NCI-H146 (cell line): ENCODE measurements at places on chromosomes 7 and 10.

DNA sequence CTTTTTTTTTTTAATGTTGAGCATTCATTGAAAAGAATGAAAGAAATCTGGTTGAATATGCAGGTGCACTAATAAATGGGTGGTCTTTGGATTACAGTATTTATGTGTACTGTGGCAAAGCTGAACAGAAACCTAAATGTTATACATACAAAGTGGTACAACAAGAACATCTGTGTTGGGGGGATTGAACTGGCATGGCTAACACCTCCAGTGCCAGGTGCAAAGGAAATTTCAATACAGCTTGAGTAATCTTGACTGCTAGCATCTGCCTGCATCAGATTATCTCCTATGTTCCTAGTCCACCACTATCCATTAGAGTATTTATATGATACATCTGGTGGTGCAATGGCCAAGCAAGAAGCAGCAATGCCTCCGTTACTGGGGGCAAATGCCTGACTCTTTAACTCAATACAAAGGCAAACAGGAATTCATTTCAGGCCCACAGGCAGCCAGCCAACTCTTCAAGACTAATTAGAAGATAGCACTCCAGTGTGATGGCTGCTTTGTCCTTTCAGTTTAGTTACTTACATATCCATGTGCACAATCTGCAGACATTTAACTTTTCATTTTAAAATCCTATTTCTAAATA, 220.5 kb upstream of the ETV1 start:
- DNase-seq: peak; percentile 57

- no peak for DNase-seq
These were observed 3.2 kb downstream of the CYP26A1 start for GRCh38 chr10:93076871-93077270.

DNA sequence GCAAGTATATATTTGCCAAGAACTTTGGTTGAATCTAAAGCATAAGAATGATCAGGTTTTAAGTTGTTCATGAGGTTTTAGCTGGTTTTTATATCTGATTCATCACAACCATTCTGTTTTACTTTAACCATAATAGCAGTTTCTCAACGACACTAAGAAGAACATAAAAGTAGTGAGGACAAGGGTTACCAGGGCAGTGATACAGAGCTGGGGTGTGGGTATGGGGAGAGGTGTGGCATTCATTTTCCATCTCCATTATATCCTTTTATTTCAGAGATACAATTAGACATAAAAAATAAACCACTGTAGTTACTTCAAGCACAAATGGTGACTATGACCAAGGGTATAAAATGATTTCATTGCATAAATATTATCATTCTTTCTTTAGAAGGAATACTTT, 149.8 kb upstream of the STEAP4 start:
- DNase-seq: no peak

DNA sequence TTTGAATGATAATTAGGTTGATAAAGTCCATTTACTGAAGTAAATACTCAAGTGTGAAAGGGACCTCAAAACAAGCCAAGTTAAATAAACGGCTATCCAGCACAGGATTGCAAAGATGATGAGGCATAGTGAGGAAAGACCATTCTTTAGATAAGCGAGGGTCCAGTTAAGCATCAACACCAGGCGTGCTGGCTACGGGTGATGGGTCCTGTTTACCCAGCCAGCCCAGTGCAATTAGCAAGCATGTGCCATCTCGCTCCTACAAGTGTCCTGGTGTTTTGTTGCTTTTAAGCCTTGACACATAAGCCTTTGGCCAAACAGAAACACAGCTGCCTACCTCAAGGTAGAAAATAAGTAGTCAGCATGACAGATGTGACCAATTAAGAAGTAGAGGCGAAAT, 7.1 kb downstream of the NEBL start:
- DNase-seq: peak; percentile 100

DNA sequence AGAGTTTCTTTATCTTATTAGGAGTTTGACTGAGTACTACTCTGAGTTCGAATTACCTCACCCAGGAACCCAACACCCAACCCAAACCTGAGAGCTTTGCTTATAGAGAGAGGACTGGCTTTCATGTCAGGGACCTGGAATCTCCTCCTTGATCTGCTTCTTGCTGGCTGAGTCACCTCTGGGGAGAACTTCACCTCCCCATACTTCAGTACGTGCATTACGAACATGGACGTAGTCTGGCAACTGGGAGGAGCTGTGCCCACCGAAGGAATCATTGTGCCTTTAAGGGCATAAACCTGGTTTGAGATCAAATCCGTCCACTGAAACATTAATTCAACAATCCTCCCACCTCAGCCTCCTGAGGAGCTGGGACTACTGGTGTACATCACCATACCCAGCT, 12.2 kb upstream of the PSAP start:
- no peak for DNase-seq

DNA sequence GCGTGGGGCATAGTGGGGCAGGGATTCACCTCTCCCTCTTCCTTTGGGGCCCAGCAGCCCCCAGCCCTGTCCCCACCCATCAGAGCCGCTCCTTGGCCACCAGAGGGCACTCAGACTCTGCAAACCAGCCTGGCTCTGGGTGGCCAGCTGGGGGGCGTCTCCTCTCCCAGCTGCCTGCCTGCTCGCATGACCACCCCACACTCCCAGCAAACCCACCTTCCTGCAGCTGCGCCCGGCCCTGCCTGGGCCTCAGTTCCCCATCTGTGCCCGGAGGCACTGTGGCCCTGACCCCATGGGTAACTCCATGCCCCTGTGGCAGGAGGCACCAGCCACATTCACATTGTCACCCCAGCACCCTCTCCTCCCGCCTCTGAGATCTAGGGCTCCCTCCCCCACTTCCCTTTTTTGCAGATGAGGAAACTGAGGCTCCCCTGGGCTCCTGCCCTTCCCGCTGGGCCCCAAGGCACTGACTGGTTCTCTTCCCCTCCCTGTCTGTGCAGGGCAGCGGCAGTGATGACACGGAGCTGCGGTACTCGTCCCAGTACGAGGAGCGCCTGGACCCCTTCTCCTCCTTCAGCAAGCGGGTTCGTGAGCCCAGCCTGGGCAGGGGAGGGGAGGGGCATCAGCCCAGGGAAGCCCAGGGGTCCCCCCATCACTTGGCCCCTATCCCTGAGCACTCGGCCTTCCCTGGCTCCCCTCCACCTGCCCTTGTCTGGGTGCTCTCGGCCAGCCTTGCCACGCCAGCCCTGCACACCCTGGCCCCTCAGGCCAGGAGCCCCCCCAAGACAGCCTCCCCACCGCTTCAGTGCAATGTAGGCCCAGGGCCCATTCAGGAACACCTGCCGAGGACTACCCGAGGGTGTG, 6.9 kb upstream of the SH2B2 start:
- peak; percentile 60 for DNase-seq

DNA sequence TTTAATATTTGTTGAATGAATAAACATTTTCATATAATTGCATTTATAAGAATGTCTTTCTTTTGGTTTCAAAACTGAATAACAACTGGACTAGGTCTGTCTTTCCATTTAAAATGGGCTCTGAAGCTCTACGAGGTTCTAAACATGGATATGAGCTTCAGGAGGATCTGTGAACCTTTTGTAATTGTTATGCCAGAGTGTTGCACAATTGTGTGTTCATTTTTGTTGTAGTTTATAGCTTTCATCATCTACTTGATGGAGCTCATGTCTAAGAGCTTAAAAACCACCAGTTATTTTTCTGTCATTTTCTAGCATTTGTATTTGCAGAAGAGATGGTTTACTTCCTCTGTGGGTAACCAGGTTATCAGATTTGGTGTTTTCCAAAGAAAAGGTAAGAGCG, 265.7 kb upstream of the NPY start:
- DNase-seq: no peak

DNA sequence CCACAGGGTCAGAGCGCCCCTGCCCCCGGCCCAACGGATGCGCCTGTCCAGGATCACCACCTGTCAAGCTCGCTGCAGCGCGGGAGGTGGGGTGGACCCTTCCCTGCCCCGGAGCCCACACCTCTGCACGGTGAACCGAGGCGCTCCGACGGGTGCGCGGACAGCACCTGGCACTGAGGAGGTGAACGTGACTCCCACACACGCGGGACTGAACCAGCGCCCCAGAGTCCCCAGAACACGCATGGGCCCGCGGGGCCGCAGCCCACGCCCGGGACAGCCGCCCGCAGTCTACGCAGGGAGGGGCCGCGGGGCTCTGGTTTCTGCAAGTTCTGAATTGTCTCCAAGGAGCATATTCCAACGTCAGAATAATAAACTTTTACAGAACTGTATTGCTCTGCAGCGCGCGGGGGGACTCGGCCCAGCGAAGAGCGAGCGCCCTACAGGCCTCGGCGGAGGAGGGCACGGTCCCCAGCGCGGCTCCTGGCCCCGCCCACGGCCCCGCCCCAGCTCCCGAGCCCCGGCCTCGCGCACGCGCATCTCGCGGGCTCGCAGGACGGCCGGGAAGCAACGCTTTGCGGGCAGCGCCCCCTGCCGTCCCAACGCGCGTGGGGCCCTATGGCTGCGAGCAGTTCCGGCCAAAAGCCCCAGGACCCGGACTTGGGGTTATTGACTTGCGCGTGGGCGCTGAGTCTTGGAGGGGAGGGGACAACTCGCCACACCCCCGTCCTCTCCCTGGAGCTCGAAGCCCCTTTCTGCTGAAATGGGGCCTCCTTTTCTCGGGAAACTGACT, 29.7 kb downstream of the OAT start:
- DNase-seq: peak; percentile 81

- no peak for DNase-seq
These were observed 19.3 kb upstream of the ZNF680 start for GRCh38 chr7:64581926-64582894.
